ENCODE measurements at places on chromosomes 5 and 9.

DNA sequence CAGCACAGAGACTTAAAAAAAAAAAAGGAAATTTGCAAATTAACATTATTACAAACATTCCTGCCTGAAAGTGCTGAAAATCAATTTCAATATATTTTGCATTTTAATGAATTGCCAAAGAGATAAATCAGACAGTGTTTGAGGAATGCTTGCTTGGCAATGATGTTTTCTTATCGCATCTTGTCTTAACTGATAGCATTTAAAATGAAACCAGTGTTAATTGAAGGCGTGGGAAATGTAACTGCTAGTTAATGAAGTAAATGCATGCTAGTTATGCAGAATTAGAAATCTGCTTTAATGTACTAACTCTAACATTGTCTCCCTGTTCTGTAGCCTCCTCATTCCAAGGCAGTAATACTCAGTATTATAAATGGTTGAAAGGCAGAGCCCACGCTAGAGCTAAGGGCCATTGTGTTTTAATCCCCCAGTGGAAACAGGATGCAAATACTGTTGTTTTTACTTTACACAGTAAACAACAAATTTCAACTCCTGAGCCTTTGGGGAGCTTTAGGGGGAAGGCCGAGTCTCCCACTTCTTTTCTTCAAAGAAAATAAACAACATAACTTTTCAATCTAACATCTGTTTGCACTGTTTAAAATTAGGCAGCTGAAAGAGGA is 586.9 kb downstream of the TLE4 start:
- DNase-seq: no peak

GRCh38 chr5:13359344-13359743 is 585.1 kb downstream of the DNAH5 start:
- DNase-seq: no peak

DNA sequence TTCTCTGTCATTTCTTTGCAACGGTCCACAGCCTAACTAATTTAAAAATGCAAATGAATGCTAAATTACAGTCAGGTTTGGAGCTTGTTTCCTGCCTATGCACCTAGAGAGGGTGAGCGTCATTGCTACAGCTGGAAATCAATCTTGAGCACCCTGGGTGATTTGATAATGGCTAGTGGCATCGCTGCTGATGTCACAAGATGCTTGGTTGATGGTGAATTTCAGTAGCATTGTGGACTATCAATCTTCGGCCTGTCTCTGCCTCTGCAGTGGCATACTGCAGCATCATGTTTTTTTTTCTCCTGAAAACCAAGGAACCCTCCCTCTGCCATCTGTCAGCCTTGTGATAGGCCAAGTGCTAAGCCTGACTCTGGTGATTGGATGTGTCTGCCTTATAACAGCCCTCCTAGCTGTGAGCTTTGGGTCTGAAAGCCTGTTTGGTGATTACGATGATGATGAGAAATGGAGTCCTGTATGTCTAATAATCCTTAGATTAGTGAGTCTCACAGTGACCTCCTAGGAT is 75.3 kb downstream of the NMUR2 start:
- DNase-seq: peak; percentile 34

GRCh38 chr9:22514871-22515270 is 68.2 kb downstream of the DMRTA1 start:
- no peak for DNase-seq

DNA sequence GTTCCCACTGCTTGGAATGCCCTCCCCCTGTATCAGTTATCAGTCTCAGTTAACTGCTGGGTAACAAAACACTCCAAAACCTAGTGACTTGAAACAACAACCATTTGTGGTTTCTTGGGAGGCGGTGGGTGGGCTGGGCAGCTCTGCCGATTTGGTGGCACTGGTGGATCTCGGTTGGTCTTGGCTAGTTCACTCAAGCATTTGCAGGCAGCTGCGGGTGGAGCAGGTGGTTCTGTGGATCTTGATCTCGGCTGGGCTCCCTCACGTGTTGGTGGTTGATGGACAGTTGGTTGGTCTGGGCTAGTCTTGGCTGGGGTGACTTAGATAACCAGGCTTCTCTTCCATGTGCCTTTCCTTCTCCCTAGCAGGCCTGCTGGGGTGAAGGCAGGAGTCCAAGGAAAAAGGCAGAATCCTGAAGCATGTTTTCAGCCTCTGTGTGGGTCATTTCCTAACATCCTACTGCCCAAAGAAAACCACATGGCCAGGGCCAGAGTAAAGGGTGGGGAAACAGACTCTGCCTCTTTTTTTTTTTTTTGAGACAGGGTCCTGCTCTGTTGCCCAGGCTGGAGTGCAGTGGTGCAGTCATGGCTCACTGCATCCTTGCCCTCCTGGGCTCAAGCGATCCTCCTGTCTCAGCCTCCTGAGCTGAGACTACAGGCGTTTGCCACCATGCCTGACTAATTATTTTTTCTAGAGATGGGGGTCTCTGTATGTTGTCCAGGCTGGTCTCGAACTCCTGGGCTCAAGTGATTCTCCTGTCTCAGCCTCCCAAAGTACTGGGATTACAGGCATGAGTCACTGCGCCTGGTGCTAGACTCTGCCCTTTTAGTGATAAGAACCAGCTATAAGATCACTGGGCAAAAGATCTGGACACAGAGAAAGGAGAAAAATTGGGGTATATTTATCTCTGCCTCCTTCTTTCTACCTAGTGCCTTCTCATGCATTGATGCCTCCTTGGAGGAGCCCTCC is 183.7 kb downstream of the RGS3 start:
- DNase-seq: no peak

DNA sequence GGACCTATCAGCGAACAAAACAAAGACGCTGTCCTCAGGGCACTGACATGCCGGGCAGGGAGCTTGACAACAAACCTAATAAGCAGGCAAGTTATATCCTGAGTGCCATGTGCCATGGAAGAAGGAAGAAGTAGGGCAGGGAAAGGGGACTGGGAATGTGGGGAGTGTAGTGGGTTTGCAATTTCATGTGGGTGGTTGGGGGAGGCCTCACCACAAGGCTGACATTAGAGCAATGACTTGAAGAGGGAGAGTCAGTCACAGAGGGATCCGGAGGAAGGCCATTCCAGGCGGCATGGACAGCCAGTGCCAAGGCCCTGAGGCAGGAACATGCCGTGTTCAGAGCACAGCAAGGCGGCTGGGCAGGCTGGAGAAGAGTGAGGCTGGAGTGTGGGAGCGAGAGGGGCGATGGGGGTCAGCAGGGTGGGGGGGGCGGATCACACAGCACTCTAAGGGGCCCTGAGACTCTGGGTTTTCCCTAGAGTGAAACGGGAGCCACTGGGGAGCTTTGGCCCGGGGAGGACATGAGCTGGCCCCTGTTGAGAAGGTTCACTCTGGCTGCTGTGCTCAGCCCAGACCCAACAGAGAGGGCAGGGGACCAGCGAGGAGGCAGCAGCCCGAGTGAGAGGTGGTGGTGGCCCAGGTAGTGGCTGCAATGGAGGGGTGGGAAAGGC is 86.3 kb downstream of the STK10 start:
- no peak for DNase-seq

- no peak for DNase-seq
Observed at GRCh38 chr9:129575818-129576217, 45.1 kb downstream of the C9orf50 start.

- DNase-seq: no peak
Observed at GRCh38 chr5:92308679-92309078, 925.6 kb upstream of the ARRDC3 start.

GRCh38 chr5:128667152-128667551 is 129.1 kb upstream of the FBN2 start:
- DNase-seq: no peak

Data from NCI-H524 treated with DMSO at 0.1 percent for 48 hours (cell line).